ENCODE measurements at places on chromosomes 7 and 10. TPM values are rescaled to one million over a fixed set of nuclear protein-coding genes. Genes with fewer than 3 reads are reported as not detected.

OR6B1 gene
- total RNA-seq = not detected

SLC25A28 gene
- 7.0 TPM for total RNA-seq

CTNNA3 gene
- total RNA-seq = not detected

CYP2E1 gene
- total RNA-seq = 0.82 TPM

FEZF1 gene
- total RNA-seq = not detected

OPN1SW gene
- total RNA-seq = not detected

All from fibroblast of the aortic adventitia (primary cell).